Activated CD4-positive, alpha-beta T cell treated with anti-CD3 and anti-CD28 coated beads, Interleukin-2, amount 50 U/mL, for 48 hours (primary cell): ENCODE measurements at places on chromosomes 7 and 10.

GRCh38 chr10:121285406-121286196, 312.6 kb downstream of the FGFR2 start:
- no peak for DNase-seq

- DNase-seq, result no peak
These were observed 116.5 kb upstream of the RAB11FIP2 start for GRCh38 chr10:118163217-118163616.

DNA sequence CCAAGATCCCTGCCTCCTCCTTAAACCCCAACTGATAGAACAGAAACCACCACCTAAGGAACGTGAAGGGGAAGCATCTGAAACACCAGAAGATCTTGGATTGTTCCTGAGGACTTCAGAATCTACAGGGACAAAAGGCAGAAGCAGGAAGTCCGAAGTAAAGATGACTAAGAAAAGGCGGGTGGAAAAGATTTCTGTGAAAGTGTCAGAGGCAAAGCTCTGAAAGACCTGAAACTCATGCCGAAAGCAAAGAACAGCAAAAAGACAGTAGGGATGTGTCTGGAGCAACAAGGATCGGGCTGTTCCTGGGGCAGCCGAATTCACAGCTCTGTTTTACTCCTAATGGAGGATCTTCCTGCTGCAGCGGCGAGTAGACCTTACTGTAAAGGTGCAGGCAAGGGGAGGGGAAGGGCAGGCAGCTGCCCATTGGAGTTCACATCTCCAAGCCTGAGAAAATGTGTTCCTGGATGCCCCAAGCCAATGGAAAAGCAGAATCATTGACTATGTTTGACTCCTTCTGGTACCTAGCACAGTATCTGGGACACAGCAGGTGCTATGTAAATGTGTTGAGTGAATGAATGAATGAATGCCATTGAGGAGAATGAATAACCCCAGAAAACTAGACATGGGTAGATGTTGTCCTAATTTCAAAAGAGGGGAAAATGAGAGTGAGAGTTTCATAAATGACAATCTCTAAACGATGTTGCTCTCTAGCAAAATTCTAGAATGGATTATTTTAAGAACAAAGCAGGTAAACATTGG, 40.4 kb downstream of the PDIA4 start:
- peak; percentile 28 for DNase-seq

DNA sequence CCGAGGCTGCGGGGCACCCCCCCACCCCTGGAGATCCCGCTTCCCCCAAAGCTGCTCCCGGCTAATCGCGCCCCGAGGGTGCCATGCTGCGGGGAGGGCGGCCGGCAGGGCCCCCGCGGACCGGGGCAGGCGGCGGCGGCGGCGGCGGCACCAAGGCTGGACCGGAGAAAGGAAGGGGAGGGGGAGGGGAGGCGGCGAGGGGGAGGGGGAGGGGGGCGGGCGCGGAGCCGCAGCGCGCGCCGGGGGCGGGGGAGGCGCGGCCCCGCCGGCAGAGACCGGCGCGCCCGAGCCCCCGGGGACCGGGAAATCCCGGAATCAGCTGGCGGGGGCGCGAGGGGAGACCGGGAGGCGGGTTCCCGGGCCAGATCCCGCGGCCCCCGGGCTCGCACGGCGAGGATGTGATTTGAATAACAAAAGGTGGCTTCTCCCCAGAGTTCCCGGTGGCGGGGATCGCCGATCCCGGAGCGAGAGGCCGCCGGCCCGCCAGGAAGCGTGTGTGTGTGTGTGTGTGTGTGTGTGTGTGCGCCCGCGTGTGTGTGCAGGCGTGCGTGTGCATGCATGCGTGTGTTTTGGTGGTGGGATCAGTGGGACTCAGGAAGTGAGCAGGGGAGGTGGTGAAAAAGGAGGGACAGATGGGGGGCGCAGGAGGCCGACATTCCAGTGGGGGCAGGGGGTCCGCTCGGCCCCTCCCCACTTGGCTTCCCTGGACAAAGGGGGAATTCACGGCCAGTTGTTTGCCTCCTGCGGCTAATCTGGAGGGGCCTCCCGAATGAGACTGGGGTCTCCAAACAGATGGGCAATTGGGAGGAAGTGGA, 99.5 kb downstream of the HIP1 start:
- DNase-seq, result peak; percentile 48

GRCh38 chr7:133081599-133082389, at the start of gene CHCHD3:
CHCHD3 (minus strand) TSS chr7:133082090; CDS start chr7:133081937, 153 bp downstream.
- DNase-seq, result peak; percentile 96

DNA sequence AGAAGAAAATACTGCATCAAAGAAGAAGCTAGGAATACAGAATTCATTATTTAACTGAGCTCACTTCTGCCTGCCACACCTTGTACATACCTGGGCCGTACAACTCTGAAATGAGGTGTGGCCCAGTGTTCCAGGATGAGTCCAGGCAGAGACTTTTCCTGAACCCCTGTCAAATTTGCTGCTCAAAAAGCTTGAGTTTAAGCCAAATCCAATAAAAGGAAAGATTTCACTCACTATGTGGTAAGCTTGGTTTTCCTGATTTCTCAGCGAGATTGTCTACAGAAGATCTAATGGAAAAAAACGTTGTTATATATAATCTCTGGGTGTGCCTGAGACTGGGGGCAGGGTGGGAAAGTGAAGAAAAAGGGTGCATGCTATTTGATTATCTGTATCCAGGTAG, 72.1 kb upstream of the EGFR start:
- no peak for DNase-seq

DNA sequence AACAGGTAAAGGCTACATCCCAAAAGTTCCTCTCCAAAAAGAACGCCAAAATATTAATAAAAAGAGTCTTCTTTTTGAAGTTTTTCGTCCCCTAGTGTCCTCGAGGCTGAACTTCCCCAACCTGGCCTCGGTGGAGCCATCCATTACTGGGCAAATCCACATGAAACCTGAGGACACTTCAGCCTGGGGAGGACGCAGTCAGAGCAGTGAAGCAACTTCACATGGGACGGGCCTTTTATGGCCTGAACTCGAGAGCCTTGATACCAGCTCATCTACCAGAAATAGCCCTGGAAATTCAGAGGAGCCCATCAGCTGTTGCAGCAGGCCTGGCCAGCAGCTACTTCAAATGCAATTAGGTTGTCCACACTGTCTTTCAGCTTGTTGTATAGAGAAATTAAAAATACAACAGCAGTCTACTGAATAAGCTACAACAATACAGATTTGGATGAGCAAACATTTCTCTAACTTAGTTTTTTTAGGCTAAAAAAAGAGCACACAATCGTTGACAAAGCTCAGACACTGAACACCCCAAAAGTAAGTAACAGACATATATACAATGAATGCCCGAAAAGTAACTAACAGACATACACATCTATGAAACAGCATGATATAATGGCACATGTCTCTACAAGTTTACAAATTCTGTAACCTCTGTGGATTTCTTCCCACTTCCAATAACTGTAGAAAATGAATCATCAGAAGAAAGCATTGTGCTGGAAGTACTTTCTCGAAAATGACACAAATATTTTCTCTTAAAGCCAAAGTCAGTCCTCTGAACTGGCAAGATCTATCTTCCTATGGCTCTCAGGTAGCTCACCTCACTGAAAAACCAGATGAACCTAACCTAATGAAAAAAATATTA, at the start of gene SVIL:
SVIL (minus strand) TSS at position 208 of the 862 bp plus-strand sequence. CDS start 79,913 bp downstream, outside the sequence.
- DNase-seq, result no peak

DNA sequence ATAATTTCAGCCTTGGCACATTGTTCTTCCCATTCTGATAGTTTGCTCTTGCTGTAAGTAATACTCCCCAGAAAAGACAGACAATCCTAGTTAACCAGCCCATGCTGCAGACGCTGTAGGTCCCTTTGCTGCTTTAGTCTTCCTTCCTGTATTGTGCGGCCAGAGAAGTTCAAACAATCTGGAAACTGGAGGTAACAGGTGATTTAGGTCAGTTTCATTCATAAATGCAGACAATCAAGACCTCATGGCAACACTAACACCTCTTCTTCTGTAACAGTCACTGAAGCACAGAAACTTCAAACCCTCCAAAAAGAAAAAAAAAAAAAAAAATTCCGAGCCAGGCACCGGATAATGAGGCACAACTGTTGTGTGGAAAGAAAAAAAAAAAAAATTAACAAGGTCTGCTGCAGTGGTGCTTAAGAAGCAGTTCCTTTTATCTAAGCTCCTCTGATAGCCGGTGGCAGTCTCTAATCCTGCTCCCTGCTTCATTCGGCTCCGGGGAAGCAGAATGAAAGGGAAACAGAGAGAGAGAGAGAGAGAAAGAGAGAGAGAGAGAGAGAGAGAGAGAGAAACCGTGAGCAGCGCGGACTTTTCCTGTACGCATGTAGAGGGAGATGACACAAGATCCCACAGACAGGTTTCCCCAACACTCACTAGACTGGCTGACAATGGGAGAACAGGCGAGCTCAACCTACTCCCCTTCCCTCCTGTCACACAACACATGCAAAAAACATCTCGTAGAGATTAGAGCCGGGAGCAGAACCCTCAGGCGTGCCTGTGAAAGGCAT, at the start of gene SEMA3A:
SEMA3A (minus strand) TSS at position 306 of the 788 bp plus-strand sequence; CDS start at position 103, 203 bp downstream.
- DNase-seq, result peak; percentile 12

DNA sequence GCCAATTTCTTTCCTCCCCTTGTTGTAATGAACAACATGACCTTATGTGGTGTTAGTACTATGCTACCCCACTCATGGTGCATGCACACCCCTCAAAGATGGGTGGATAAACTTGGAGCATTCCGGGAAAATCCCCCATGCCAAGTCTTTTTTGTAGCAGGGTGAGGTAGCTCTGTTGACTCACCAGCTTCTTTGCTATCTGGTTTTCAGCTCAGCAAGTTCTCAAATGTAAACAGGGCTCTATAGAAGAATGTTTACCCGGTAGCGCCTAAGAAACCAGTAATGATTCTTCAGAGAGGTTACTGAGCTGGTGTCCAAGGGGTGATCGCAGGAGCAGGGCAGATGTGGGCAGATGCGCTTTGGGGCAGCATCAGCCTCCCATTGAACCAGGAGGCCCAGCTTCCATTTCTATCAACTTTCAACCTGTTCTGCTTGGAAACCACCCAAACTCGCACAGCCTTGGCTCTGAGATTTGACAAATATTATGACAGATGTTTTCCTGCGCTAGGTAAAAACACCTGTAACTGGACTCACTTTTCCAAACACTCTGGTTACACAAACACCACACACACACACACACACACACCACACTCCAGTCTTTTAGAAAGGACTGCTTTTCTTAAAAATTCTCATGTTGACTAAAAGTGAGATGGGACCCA, 87.8 kb downstream of the ZRANB1 start:
- DNase-seq, result no peak
